ENCODE measurements at places on chromosomes 5 and 9.

DNA sequence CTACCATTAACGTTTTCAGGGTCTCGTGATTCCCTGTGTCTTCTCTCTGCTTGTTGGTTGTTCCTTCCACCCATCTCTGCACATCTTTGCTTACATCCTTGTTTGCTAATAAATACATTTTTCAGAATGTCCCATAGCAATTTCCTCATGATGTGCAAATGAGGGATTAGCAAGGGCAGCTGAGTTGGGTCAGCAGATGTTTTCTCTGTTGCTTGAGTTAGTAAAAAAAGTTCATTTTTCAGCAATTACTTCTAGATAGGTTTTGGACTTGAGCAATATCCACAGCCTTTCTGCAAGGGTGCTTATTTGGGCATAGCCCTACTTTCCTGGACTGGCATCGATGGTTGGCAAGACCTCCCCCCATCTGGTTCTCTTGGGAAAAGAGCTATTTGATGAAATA lies 4.8 kb upstream of the TNFSF15 start:
- no peak for DNase-seq

- no peak for DNase-seq
These were observed 100.4 kb downstream of the FAM114A2 start for GRCh38 chr5:153938191-153938842.

DNA sequence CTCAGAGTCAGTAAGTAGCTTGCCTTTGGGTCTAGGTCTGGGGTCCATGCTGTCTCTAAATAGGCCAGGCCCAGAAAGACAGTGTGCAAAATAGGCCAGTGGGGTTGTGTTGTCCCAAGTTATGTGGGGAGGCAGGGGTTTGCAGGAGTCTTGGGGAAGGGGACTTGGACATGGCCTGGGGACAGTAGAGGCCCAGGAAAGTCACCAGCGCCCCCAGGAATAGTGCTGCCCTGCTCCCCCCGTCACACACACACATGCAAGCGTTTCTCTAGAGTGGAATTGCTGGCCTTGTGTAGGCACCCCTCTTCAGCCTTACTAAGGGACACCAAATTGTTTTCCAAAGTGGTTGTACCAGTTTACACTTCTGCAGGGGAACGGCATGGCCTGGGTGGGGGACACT lies 227.5 kb downstream of the PBX3 start:
- DNase-seq = no peak

GRCh38 chr5:175597718-175598117 lies 60.2 kb upstream of the HRH2 start:
- no peak for DNase-seq

DNA sequence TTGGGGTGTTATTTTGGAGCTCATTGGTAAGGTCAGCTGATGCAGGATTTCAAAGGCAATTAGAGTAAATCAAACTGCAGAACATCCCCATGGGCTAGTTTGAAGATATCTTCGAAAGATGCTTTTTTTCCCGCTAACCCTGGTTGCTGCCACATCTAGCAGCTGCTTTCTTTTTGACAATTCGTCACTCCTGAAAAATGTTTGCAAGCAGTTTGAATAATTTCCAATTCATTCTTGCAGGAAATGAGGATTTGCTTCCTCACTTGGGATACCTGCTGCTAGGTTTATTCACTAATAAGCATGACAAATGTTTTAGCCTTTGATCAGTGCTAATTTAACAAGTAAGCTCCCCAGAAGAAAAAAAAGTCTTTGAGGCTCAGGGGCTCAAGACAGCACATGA lies 649.6 kb upstream of the RORB start:
- no peak for DNase-seq

GRCh38 chr5:36599986-36600779 lies 6.2 kb upstream of the SLC1A3 start:
- no peak for DNase-seq

GRCh38 chr9:70069704-70070103 lies 26.1 kb downstream of the MAMDC2 start:
- no peak for DNase-seq

DNA sequence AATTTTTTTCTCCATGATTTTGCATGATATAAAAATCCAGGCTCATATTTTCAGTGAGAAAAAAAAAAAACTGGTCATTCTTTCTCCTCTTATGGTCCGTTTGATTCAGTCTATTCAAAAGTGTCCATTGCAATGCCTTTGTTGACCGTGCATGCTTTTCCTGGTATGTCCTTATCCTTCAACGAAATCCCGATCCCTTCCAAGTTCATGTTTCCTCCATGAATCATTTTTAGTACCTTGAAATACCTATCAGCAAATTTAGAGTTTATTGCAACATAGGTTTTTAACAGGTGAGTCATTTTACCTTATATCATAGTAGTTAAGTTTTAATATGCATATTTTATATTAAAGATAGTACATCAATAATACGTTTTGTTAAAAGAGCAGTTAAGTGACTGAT lies 773.8 kb upstream of the CHD1 start:
- no peak for DNase-seq

DNA sequence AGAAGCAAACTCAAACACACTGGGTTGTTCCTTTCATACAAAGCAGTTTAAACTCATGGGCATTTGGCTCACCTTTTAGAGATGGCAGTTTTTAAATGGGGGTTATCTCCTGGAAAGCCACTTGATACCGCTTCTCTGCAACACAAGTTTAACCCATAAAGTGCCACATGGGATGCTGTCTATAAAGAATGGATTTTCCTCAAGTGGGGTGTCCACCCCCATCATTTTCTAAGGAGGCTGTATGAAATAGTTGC lies 528 bp upstream of the TRPM3 start:
- DNase-seq = no peak

DNA sequence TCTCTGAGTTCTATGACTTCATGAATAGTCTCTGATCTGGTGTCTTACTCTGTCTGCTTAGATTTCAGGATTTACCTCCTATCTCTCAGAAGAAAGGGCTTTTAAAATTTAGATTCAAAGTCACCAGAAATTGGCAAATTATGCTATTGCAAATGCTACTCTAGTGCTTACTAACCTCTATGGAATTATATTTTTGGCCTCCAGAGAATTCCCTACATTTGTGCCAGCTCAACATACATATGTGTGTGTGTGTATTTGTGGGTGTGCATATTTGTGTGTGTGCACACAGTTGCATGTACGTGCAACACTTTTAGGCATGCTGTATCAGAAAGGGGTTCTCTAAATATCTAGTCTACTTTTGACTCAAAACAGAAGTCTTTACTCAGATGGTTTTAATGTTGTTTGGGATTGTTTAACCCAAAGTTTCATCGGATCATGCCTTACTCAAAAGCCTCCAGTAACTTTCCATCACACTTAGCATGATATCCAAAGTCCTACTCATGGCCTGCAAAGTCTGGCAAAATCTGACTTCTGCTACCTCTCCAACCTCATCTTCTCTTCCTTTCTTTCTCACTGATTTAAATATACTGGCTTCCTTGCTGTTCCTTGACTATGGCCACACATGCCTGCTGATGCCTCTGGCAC lies 147.6 kb upstream of the NR3C1 start:
- DNase-seq = no peak

- DNase-seq = no peak
These were observed 114.5 kb downstream of the MTRR start for GRCh38 chr5:7983433-7983832.

DNA sequence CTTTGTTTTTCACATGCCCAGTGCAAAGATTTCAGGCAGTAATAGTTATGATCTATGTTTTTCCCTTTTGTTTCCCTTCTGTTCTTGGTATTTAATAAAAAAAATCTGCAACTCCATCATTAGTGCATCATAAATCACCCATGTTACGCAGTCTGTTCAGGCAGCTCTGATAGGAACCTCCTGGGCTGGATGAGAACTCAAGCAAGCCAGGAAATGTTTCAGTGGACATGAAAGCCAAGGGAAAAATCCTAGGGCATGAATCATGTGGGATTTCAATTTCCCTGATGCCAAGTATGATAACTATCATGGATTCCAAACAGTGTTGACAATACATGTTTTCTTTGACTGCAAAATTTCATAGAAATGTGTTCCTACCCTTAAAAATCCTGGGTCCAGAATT lies 119.7 kb upstream of the TARS1 start:
- DNase-seq = no peak

- DNase-seq = no peak
These were observed 35.6 kb downstream of the MRPL36 start for GRCh38 chr5:1763960-1764605.

DNA sequence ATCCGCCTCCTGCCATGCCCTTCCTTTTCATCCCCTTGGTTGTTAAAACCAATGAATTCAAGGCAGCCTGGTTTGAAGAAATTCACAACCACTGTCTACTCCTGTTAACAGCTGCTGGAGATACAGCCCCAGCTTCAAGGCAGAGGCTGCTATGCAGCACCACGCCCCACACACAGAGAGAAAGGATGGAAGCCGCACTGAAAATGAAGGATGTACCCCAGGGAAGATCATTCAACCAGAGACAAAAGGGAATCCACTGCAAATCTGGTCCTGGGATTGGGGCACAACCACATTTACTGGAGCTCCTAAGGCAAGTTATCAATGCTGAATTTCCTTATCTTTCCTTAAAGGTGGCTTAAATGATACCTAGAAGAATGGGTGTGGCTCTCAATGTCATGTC lies 58.7 kb downstream of the DPYSL3 start:
- no peak for DNase-seq

DNA sequence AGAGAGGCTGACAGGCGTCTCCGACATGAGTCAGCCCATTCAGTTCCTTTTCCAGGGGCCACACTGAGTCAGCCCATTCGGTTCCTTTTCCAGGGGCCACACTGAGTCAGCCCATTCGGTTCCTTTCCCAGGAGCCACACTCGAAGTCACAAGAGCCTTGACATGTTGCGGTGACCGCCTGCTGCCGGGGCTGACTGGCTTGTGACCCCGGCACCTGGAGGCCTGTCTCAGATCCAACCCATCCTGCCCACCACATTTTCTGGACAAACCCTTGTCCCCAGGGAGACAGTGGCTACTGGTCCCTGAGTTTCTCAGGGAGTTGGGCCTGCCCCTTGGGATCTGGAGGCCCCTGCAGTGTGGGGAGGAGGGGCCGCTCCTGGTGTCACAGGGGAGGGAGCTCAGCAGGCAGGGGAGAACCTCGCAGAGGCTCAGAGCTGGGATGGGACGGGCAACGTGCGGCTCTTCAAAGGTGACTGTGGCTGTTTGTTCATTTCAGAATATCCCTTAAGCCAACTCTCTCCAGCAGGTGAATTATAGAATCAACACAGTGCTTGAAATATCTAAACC lies 40.5 kb upstream of the LPCAT1 start:
- DNase-seq = no peak

- DNase-seq = no peak
These were observed 70.3 kb downstream of the PAPPA start for GRCh38 chr9:116223926-116224325.

GRCh38 chr5:135559354-135559753 lies 19.4 kb downstream of the CXCL14 start:
- no peak for DNase-seq

DNA sequence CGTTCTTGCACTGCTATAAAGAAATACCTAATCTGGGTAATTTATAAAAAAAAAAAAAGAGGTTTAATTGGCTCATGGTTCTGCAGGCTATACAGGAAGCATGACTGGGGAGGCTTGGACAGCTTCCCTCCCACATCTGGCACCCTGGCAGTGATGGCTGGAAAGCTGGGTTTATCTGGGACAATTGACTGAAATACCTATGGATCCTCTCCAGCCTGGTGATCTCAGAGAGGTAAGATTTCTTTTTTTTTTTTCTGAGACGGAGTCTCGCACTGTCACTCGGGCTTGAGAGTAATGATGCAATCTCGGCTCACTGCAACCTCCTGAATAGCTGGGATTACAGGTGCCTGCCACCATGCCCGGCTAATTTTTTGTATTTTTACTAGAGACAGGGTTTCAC lies 22.7 kb upstream of the UGCG start:
- no peak for DNase-seq

DNA sequence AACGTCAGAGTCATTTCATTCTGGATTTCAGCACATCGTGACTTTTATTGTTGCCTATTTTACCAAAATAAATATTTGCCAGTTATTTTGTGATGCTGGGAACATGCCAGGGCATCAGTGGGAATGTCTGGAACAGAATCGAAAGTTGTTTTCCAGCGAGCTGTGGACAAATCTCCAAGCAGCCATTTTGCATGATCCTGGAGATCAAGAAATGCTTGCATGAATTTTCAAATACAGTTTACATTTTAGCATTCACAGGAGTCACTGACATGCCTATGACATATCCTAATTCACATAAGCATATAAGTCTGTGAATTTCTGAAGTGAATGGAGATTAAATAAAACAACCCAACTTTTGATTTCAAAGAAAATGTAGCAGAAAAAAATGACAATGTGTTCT lies 119.4 kb downstream of the VCAN start:
- DNase-seq = no peak

- peak; percentile 38 for DNase-seq
These were observed 13.8 kb upstream of the PLEKHG4B start for GRCh38 chr5:77957-78804.

DNA sequence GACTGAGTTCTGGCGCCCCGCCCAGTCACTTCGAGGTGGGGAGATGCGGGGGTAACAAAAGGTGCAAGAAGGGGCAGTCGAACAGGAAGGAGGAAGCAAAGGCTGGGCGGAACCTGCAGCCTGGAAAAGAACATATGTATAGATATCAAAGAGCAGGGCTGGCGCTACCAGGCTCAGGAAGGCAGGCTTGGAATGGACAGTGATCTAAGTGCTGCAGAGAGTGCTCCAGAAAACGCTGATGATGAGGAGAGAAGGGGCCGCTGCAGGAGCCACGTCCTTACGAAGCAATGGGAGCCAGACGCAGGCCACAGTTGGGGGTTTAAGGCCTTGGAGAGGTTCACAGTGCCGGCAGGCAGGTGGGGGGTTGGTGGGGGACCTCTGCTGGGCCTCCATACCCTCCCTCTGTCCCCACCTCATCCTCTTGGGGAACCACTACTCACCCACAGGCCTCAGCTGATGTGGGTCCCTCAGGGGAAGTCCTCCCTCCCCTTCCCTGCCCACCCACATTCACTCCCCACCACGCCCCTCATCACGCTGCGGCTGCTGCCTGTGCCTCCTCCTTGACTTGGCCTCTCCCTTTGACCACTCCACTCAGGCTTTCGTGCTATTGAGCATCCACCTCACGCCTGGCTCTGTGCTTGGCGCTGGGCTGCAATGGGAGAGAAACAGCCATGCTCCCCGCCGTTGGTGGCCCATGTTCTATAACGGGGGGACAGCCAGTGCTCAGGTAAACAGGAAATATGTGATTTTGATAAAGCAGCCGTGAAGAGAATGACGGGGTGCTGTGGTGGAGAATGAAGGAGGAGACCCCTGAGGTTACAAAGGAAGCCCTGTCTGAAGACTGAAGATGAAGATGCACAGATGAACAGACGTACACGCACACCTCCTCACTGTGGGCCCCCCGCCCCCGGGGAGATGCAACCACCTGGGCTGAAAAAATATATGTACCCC lies 40.5 kb upstream of the RPL26L1 start:
- peak; percentile 23 for DNase-seq

DNA sequence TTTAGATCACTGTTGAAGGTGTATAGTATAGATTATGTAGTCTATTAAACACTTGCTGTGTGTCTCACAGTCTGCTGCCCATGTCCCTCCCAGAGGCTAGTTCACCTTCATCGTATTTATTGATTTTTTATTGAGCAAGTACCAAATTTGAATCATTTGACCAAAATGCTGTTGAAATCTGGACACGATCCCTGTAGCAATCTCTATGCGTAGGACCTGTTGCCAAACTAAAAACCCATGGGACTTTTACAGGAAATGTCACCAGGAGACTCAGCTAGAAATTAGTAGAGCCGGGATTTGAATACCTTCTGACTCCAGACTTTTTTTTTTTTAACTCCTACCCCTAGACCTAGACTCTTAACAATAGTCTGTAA lies 17.5 kb downstream of the SLC31A1 start:
- no peak for DNase-seq

Measured in stimulated activated naive CD8-positive, alpha-beta T cell treated with anti-CD3 and anti-CD28 coated beads, Interleukin-15, amount 100 ng/mL, for 72 hours (primary cell).